ENCODE measurements at places on chromosomes 2 and 18.

DNA sequence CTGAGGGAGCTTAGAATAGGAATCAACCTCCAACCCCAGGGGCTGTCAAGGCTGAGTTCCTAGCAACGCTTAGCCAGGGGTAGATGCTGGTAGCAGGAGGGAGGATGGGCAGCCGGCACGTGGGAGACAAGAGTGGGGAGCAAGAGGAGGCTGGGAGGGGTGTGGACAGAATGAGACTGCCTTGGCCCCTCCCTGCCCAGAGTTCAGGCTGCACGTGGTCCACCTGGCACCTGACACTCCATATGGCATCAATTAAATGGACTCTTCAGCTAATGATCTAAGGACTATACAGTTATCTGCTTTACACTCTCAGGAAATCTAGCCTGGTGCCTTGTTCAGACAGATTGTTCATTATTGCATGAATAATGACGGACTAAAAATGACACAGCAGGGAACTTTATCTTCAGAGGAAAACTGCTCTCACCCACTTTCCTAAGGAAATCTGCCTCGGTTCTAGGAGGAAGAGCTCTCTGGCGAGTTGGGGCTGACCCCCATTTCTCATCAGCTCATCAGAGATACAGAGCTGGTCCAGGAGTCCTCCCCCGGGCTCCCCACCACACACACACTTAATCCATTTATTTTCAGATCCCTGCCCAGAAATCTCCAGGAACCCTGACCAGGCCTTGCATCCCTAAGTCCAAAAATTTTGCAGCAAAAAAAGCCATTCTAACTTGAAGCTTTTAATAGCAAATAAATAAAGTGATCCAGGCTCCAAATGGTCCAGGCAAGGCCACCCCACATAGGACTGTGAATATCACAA lies 102.1 kb upstream of the CDC42EP3 start:
- no peak for DNase-seq

DNA sequence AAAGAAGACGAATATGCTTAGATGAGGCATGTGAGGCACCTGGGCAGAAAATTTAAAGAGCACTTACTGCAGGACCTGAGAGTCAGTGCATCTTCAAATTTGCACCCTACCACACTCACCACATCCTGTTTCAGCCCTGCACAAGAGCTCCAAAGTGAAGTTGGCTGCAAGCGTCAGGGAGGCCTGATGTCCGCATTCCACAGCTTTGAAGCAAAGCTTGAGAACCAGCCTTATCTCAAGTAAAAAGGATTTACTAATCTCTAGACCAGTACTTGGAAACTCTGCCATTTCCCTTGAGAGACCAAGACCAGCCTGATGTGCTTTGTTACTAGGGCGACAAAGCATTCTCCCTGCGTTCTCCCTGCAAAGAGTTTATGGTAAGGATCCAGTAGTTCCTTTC lies 3.4 kb upstream of the ASNSD1 start:
- DNase-seq: peak; percentile 28

GRCh38 chr18:43789234-43790000 lies 512.1 kb upstream of the SYT4 start:
- no peak for DNase-seq

DNA sequence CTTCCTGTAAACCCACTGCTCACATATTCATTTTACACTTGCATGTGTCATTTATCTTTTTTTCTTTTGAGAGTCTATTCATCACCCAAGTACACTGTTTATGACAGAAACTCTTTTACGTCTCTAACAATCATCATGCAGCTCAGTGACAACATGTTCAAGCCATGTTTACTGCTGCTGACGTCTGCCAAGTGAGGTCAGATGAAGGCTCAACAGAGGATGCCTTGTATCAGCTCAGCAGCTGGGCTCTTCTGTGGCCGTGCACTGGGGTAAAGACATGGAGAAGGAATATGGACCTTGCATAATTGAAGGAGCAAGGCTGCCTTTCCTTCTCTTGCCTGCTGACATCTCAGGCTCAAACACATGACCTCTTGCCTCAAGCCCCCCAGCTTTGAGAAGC lies 99.6 kb downstream of the ADD2 start:
- DNase-seq: no peak

GRCh38 chr2:26861610-26862224 lies 13.8 kb downstream of the DPYSL5 start:
- no peak for DNase-seq

DNA sequence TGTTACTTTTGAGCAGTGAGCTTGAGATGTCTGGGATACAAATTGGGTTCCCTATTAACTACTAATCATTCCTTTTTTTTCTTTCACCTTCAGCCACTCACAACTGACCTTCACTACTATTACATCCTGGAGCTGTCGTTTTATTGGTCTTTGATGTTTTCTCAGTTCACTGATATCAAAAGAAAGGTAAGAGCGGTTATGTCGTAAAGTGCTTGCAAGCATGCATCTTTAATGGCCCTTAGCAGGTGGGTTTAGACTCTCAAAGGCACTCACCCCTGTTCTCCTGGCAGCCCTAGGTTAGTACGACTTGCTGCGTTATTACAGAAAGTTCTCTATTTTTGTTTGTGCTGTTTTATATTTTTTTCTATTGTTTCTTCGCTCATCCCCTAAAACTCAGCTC lies 107.6 kb upstream of the NOSTRIN start:
- no peak for DNase-seq

GRCh38 chr2:47518497-47519146 lies 115.7 kb downstream of the MSH2 start:
- DNase-seq: no peak

DNA sequence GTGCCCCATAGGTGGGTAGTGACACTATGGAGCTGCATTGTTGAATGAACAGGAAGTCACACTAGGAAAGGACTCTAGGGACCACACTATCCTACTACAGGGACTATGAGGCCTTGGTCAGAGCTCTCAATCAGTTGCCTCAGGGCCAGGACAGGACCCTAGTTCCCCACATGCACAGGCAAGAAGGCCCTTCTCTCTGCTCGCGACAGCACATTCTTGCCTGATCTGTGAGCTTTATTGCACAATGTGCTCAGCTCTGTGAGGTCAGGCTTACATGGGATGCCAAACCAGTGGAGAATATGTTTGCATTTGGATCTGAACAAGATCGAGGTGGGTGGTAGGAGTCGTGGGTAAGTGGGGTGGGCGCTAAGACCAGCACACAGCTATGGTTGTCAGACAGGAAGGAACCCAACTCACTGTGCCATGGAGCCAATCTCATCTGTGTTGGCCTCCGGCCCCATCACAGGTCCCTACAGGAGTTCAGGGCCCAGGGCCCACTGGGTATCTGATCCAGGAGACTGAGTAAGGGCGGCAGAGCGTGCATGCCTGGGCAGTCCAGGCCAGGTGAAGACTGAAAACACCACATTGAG lies 8.0 kb downstream of the PCARE start:
- DNase-seq: no peak
